ENCODE measurements at places on chromosomes 2 and 18. TPM values are rescaled to one million over a fixed set of nuclear protein-coding genes. Genes with fewer than 3 reads are reported as not detected.

The TEKT4 gene
- not detected for total RNA-seq

The CCT4 gene
- 163 TPM for total RNA-seq

DNA sequence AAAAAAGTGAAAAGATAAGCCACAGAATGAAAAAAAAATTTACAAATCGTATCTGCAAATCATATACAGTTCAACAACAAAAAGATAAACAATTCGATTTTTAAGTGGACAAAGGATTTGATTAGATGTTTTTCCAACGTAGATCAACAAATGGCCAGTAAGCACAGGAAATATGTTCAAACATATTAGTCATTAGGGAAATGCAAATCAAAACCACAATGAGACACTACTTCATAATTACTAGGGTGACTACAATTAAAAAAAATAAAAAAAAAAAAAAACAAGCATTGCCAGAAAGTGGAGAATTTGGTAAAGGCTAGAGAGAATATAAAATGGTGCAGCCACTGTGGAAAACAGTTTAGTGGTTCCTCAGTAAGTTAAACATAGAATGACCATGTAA lies 38.3 kb upstream of the RNU4ATAC start:
- DNase-seq = no peak

GRCh38 chr18:892316-892715 lies 12.4 kb upstream of the ADCYAP1 start:
- no peak for DNase-seq

GRCh38 chr2:105073591-105073990 lies 35.7 kb downstream of the MRPS9 start:
- DNase-seq = no peak
